CD4-positive, alpha-beta T cell treated with Interleukin-17A for 1 hour (primary cell): ENCODE measurements at places on chromosomes 2 and 18.

- DNase-seq = no peak
Observed at GRCh38 chr2:23007631-23008235, 377.2 kb upstream of the KLHL29 start.

- DNase-seq = no peak
Observed at GRCh38 chr2:239204876-239205468, 195.8 kb downstream of the HDAC4 start.

DNA sequence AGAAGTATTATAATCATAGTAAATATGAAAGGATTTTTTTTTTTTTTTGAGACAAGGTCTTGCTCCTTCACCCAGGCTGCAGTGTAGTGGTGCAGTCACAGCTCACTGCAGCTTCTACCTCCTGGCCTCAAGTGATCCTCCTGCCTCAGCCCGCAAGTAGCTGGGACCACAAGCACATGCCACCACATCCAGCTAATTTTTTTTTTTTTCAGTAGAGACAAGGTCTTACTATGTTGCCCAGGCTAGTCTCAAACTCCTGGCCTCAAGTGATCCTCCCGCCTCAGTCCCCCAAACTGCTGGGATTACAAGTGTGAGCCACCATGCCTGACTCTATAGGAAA lies 301.6 kb upstream of the STON1 start:
- DNase-seq = no peak

DNA sequence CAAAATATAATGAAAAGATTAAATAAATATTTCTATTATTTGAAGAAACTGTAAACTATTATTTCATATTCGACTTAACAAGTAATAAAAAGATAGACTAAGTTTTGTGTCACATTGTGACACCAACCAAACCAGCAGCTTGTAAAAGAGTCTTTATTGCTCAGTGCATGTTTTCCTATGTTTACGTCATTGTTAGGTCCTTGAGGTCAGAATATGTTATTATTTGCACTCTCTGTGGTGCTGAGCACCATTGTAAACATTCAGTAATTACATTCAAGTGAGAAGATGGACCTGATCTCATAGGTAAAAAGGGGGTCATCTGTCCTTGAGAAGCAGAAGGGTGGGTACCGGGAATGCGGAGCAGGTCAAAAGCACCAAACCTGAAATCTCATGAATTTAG lies 1999.1 kb upstream of the CELF4 start:
- no peak for DNase-seq

GRCh38 chr2:11598228-11598731 lies 64.4 kb downstream of the GREB1 start:
- DNase-seq = no peak

DNA sequence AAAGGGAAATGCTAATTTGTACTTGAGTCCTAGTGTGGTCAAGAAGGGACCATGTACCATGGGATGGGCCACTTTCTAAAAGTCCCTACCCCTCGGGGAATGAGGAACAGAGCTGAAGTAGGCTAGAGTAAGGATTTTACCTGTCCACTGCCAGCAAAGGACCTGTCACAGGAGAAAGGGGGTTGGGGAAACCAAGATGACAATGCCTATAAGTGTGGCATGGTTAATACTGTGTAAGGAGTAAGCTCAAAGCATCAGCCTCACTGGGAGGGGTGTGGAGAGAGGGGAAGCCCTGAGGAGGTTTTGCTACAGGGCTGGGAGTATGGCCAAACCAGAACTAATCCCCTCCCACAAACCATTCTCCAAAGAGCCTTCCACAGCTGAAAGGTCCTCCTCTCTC lies 15.8 kb downstream of the GKN2 start:
- DNase-seq = no peak

GRCh38 chr2:48771241-48772014 lies 15.9 kb upstream of the LHCGR start:
- no peak for DNase-seq

- DNase-seq = no peak
Observed at GRCh38 chr2:4964579-4964978, 727.6 kb upstream of the SOX11 start.

DNA sequence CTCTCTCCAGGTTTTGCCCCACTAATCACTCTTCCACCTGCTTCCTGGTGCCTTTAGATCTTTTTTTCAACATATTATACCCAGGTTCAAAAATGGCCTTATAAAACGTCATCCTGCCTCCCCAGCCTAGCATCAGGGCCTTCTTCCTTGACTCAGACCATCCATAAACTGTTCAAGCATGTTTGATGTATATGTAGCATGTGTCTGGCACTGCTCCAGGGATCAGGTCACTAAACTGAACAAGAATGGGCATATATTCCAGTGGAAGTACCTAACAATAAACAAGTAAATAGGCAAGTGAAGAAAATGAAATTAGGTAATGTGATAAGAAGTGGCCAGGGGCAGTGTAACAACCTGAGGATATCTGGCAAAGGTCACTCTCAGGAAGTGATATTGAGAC lies 141.2 kb downstream of the TRIB2 start:
- DNase-seq = no peak

GRCh38 chr18:12840382-12840781 lies 43.7 kb downstream of the PTPN2 start:
- DNase-seq = peak; percentile 38
